ENCODE measurements at places on chromosomes 1 and 21.

GRCh38 chr1:40479156-40479555, 2.1 kb downstream of the ZFP69 start:
- DNase-seq, result no peak

DNA sequence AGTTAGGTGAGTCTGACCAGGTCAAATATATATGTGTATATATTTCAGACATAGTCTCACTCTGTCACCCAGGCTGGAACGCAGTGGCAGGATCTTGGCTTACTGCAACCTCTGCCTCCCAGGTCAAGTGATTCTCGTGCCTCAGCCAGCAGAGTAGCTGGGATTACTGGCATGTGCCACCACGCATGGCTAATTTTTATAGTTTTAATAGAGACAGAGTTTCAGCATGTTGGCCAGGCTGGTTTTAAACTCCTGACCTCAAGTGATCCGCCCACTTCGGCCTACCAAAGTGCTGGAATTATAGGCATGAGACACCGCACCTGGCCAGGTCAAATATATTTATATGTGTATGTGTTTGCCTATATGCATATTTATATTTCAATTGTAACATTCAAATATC, 581.5 kb upstream of the B3GALT2 start:
- no peak for DNase-seq

- DNase-seq, result no peak
Observed at GRCh38 chr1:2345297-2346075, 45.9 kb downstream of the MORN1 start.

DNA sequence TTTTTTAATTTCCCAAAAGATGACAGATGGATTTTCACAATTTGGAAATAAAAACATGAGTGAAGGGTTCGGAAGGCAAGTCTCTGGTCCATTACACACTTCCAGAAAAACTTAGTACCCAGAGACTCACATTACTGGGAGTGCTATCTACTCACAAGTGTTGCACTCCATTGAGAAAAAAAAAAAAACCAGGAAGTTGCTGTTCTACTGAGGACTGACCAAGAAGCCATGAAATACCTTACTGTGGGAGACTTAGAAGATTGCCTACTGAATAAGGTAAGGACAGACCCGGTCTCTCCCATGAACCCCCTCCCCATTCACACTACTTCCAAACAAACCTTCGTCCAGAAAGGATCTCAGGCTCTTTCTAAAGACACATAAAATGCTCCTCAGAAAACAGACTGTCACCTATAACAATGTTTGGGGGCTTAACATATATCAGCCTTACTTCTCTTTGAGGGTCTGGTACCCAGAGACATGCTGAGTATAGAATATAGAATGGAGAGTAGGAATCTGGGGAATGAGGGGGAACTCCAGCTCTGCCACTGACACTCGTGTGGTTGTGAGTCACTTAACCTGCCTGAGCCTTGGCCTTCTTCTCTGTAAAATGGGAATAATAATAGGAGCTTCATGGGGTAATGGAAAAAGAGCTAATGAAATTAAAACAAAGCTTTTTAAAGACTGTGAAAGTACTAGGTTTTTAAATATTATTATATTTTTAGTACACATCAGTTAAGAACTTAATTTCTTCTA, 1.4 kb downstream of the MAB21L3 start:
- no peak for DNase-seq

DNA sequence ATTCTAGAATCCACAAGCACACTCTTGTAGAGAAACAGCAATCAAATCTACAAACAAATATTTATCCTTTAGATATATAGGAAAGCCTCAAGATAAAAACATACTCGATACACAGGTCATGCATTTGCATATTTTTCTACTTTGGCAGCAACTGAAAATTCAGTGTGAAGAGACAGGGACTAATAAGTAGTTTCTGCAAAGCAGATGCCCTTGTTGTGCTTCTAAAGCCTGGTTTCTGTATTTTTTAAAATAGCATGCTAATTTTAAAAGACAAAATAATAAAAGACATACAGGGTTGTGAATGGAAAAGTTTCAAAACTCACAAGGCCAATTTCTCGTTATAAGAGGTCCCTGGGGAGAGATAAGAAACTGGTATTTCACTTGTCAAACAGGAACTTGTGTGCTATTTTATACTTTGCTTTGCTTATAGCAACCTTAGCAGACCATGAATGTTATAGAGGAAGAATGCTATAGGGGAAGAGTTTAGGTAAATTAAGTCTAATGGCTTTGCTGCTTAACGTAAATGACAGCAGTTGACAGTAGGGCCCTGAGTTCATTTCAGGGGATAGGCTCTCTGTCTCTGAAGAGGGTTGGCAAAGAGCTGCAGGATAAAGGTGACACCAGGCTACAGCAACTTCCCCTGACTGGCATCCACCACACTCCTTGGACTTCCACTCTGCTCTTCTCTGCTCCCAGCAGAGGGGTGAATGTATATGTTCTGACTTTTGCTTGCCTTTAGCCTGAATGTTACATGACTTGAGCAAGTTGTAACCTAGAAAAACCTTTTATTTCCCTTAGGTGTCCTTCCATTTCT, 9.4 kb upstream of the RGS13 start:
- DNase-seq, result no peak

Measured in stimulated activated CD4-positive, alpha-beta T cell treated with anti-CD3 and anti-CD28 coated beads, Interleukin-12 subunit alpha, Interleukin-12 subunit beta, amount 100 ng/mL, for 24 hours (primary cell).